ENCODE measurements at places on chromosomes 3 and 15. TPM values are rescaled to one million over a fixed set of nuclear protein-coding genes. Genes with fewer than 3 reads are reported as not detected.

Gene LIPH
- 6.9 TPM for polyA plus RNA-seq

Gene TRPM1
- not detected for polyA plus RNA-seq

Gene CD96
- 4.1 TPM for polyA plus RNA-seq

Gene SLC9A9
- polyA plus RNA-seq, result 6.3 TPM

Gene DNAJC17
- polyA plus RNA-seq, result 40.9 TPM

Gene ZNF774
- 6.0 TPM for polyA plus RNA-seq

Gene TEX55
- polyA plus RNA-seq, result not detected

Gene TYRO3
- 36.6 TPM for polyA plus RNA-seq

GRCh38 chr3:32420126-32421038 lies 28.7 kb downstream of the CMTM7 start:
- peak; percentile 23 for DNase-seq
- no peak overlapping the region for H3K27ac ChIP-seq
- H3K27me3 ChIP-seq, result no peaks in the 10 kb centered on the region
- H3K4me1 ChIP-seq, result peaks cover 18% of the 10 kb centered on the region

DNA sequence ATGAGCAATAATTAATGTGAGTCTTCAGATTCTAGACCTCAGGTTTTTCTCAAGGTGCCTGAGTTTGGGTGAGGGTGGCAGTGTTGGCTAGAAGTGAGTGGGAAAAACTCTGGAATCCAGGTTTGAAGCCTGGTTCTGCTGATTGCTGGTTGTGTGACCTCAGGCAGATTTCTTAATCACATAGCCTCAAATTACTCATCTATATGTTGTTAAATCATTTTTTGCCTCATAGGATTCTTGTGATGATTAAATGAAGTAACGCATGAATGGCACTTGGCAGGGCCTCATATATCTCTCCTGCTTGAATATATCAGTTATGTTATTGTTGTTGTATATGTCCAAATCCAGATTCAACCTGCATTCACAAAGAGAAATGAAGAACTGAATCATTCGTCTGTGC lies 60.5 kb downstream of the NR2F2 start:
- no peak for DNase-seq
- peaks cover 20% of the 10 kb centered on the region for H3K27me3 ChIP-seq
- H3K27ac ChIP-seq, result no peak overlapping the region
- no peak overlapping the region for H3K4me3 ChIP-seq

DNA sequence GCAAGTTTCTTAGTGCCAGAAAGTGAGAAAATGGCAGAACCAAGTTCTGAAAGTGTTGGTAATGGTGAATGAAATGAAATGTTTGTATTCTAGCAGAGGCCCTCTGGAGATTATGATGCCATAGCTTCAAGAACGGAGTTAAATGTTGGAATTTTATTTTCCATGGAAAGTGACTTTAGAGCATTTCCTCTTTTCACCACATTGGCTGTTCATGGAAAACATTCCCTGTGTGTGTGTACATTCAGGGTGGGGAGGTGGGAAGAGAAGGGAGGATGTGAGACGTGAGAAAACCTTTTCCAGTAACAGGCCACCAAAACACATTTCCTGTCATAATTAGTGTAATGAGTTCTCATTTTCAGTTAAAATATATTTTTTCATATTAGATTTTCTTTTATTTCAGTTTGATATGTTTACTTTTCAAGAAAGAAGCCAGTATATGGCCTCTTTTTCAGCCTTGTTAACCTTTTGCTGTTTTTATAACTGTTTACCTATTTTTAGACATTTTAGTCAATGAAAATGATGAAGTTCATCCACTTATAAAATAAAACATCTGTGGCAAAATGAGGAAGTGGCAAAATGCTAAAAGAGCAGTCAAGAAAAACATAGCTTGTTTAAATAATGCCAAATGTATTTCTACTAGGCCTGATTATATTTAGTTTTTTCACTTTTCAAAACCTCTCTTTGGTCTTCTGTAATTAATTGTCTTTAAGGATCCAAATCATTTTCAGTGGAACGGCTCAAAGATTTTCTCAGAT lies 21.6 kb downstream of the SAMMSON start:
- no peak overlapping the region for H3K27ac ChIP-seq
- no peaks in the 10 kb centered on the region for H3K4me1 ChIP-seq
- H3K27me3 ChIP-seq, result no peaks in the 10 kb centered on the region

DNA sequence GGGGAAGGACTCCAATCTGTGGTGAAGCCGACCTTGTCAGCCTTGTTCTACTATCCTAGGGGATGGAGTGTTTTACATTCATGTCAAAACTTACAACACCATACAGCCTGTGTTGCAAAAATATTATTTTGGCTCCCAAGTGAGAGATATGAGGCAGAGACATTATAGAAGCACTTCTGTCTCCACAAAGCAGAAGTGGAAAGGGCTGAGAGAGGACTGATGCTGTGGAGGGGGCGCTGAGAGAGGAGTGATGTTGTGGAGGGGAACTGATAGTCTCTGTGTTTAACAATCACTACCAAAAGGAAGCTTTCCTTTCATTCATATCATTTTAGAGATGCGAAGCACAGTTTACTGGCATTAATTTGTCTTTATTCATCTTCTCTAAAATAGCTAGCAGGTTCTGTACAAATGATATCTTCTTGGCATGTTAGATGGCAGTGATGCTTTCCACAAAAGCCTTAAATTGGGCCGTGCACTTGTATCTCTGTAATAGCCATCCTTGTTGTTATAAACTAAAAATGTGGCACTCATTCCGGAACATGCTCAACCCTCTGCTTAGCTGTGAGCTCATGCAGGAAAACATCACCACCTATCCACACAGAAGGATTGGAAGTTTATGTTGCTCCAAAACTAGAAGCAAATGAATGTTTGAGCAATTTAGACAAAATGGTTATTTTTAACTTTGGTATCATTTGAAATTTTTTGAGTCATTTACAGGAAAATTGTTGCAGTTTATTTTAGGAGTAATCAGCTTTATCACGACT lies 134.6 kb upstream of the TP63 start:
- no peaks in the 10 kb centered on the region for H3K36me3 ChIP-seq
- H3K27ac ChIP-seq, result no peak overlapping the region

DNA sequence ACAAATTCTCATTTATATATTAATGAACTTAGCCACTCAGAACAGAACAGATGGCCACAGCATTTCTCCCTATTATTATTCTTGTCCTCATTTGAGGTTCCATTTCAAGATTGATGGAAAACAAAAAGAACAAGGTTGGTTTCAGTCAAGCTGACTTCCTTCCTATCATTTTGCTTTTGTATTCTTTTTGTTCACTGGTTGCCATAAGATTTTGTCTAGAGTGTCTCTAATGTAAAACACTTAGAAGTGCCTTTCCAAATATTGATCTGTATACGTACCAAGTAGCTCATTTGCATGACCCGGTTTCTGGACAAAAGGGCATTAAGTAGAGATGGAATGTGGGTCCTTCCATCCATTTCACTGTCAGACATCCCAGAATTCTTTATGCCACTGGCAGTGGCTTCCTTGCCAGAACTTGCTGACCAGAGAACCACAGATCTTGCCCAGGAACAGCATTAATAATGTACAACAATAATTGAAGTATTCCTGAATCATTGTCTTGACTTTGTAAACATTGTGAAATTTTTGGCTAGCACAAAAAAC lies 63.8 kb downstream of the PEX5L start:
- no peaks in the 10 kb centered on the region for H3K36me3 ChIP-seq
- H3K4me1 ChIP-seq, result no peaks in the 10 kb centered on the region
- no peak for DNase-seq
- H3K27me3 ChIP-seq, result no peaks in the 10 kb centered on the region
- no peak overlapping the region for H3K4me3 ChIP-seq

DNA sequence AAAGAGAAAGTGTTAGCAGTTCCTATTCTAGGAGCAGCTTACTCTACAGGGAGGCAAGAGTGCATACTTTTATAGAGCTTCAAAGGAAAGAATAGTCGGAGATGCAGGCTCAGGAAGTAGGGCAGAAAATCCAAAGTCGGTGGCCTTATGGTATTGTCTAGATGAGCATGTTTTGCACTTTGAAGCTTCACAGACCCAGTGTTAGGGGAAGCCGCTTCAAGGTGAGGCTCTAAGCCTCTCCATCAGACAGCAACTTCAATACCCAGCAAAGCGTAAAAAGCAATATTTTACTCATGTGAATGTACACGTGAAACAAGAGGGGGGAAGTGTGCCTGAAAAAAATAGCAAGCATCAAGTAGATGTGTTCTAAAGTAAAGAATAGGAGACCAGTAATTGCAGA lies 125.6 kb upstream of the RASGRP1 start:
- no peak overlapping the region for H3K27ac ChIP-seq
- H3K36me3 ChIP-seq, result no peaks in the 10 kb centered on the region
- no peaks in the 10 kb centered on the region for H3K27me3 ChIP-seq
- H3K4me1 ChIP-seq, result no peaks in the 10 kb centered on the region

DNA sequence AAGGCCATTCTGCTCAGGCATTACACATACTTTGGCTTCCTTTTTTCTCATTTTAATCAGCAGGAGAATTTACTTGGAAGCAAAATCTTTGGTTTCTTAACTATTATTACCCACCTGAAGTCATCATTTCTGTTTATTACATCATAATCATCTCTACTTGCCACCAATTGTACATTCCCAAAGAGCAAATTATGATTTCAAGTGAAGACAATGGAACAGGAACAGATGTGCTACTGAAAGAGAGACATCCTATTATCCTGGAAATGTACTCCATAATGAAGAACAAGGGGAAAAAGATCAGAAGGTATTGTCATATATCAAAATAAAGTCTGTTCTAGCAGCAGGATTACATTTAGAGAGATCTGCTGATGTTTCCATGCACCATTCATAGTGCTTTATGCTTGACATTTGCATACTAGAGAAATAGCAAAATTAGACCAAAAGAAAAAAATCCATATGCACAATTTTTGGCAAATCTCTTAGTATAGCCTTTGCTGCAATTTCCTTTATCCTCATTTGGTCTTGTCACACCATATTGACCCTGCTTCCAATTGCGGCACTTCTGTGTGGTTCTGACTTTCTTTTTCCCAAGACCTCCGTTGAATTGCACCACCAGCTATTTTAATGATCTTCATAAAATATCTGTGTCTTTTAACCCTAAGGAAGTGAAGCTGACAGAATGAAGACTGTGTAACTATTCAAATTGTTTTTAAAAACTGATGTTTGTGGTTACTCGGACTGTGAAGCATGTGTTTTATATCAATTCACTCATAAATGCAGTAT lies 683.8 kb downstream of the ZNF385D start:
- no peak for DNase-seq
- no peaks in the 10 kb centered on the region for H3K4me1 ChIP-seq
- no peaks in the 10 kb centered on the region for H3K27me3 ChIP-seq

- H3K4me3 ChIP-seq, result no peak overlapping the region
- no peaks in the 10 kb centered on the region for H3K27me3 ChIP-seq
- no peak overlapping the region for H3K27ac ChIP-seq
- no peak for DNase-seq
Observed at GRCh38 chr3:30764891-30765290, 129.6 kb downstream of the GADL1 start.

DNA sequence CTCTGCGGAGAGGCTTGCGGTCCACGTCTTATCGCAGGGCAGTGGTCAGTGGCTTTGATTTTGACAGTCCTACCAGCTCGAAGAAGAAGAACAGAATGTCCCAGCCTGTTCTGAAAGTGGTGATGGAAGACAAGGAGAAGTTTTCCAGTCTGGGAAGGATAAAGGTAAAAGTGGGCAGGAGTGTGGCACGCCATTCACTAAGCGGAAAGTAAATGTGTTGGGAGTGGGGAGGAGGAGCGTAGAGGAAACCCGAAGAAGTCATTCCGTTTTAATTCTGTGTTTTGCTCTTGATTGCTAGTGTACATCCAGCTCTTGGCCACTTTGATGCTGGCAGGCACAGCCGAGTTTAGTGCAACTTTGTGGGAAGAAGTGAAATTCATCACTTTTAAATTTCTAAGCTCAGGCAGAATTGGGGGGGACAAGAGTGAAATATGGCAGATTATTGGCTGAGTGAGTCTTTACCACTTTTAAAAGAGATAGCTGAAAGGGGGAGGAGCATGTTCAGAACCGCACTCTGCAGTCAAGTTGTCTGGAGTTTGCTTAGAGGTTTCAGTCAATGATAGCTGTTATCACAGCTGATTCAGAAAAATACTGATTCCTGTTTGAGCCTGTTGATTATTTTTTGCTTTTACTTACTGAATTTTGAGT lies 1.8 kb downstream of the ARHGEF26 start:
- H3K4me3 ChIP-seq, result peak overlapping the region; percentile 86
- no peaks in the 10 kb centered on the region for H3K36me3 ChIP-seq
- peaks cover 2% of the 10 kb centered on the region for H3K27me3 ChIP-seq
- no peak for DNase-seq
- H3K4me1 ChIP-seq, result peaks cover 11% of the 10 kb centered on the region
- H3K27ac ChIP-seq, result no peak overlapping the region

DNA sequence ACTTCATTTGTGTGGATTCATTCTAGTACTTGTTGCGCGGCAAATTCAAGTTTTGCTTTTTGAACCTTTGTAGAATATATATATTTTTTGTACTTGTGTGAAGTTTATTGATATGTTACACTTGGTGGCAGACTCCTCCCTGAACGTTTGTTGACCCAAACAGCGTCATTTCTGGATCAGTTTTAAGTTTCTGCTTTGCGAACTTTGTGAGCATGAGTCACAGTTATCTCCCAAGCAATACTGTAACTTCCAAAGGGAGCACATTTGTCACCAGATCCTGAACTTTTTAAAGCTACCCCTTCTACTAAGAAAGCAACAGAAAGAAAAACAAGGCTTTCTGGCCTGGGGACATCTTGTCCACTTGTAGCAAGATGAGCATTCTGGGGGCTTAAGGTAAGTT lies 74.8 kb upstream of the CACNA2D3 start:
- H3K27ac ChIP-seq, result no peak overlapping the region
- DNase-seq, result no peak
- no peak overlapping the region for H3K4me3 ChIP-seq
- H3K36me3 ChIP-seq, result no peaks in the 10 kb centered on the region
- no peaks in the 10 kb centered on the region for H3K4me1 ChIP-seq

GRCh38 chr3:38726751-38727150 lies 77.3 kb upstream of the SCN5A start:
- H3K27ac ChIP-seq, result no peak overlapping the region
- no peak overlapping the region for H3K4me3 ChIP-seq
- H3K4me1 ChIP-seq, result no peaks in the 10 kb centered on the region
- H3K36me3 ChIP-seq, result no peaks in the 10 kb centered on the region
- no peak for DNase-seq

GRCh38 chr3:184685646-184686045 lies 26.2 kb downstream of the MAGEF1 start:
- H3K27ac ChIP-seq, result peak overlapping the region; percentile 38
- H3K4me3 ChIP-seq, result no peak overlapping the region
- peaks cover 25% of the 10 kb centered on the region for H3K4me1 ChIP-seq
- peak; percentile 75 for DNase-seq
- no peaks in the 10 kb centered on the region for H3K27me3 ChIP-seq

- no peaks in the 10 kb centered on the region for H3K4me1 ChIP-seq
- H3K36me3 ChIP-seq, result no peaks in the 10 kb centered on the region
- no peak for DNase-seq
- no peak overlapping the region for H3K4me3 ChIP-seq
- no peak overlapping the region for H3K27ac ChIP-seq
Observed at GRCh38 chr3:10348404-10348721, 27.5 kb upstream of the SEC13 start.

- no peak for DNase-seq
- no peak overlapping the region for H3K4me3 ChIP-seq
- no peaks in the 10 kb centered on the region for H3K27me3 ChIP-seq
- H3K4me1 ChIP-seq, result peaks cover 50% of the 10 kb centered on the region
- H3K27ac ChIP-seq, result peak overlapping the region; percentile 94
- H3K36me3 ChIP-seq, result no peaks in the 10 kb centered on the region
Observed at GRCh38 chr3:193870376-193871219, 265.4 kb upstream of the HES1 start.

GRCh38 chr15:36601497-36601932 lies 22.1 kb downstream of the CDIN1 start:
- H3K27me3 ChIP-seq, result no peaks in the 10 kb centered on the region
- DNase-seq, result no peak
- no peak overlapping the region for H3K4me3 ChIP-seq
- no peaks in the 10 kb centered on the region for H3K36me3 ChIP-seq

Data from large intestine (tissue), 12 donors.